ENCODE measurements at places on chromosomes 1 and 21.

DNA sequence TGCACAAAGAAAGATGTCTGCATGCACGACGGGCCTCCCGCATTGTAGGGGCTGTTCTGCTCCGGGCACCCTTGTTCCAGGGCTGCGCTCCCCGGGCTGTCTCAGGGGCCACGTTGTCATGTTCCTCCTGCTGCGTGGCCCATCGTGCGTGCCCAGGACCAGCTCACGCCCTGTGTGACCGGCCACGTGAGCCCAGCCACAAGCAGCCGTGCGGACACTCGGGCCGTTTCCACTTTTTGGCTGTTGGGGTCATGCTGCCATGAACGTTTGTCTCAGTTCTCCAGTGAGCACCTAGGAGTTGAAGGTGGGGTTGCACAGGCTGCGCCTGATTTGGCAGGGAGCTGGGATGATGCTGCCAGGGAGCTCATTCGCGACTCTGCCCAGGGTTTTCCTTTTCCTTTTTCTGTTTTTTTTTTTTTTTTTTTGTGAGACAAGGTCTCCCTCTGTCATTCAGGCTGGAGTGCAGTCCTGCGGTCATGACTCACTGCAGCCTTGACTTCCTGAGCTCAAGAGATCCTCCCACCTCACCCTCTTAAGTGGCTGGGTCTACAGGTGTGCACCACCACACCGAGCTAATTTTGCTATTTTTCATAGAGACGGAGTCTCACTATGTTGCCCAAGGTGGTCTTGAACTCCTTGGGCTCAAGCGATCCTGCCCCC lies 17.4 kb downstream of the PDXK start:
- DNase-seq: no peak

GRCh38 chr1:7389906-7390603 lies 381.0 kb upstream of the VAMP3 start:
- no peak for DNase-seq

- DNase-seq: no peak
Observed at GRCh38 chr1:30915491-30916230, 7.1 kb upstream of the SDC3 start.

DNA sequence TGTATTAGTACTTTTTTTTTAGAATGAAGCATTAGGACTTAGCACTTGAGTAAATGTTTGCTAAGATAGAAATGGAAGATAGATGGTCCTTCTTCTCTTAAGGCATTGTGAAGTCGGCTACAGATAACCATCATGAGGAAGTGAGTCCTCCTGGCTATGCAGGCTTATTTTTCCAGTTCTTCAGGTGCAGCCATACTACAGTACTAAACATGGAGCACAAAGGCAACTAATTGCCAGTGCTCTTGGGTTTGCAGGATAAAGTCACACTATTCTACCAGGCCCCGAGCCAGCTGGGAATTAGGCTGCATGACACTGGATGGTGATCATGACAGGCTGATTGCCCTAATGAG lies 197.3 kb upstream of the SGIP1 start:
- no peak for DNase-seq

DNA sequence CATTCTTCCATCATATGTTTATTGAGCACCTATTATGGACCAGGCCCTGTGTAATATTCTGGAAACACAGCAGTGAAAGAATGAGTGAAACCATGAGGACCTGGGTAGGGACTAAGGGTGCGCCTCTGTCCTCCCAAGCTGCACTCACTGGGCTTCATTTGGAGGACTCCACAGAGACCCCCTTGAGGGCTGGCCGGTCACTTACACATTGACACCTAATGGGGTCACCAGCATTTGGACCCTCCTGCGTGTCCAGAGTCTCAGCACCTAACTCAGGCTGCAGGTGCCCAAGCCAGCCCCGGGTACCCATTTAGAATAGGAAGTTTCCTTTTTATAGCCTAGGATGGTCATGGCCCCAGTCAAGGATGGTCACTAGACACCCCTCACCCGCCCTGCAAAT lies 2.8 kb upstream of the FNDC5 start:
- DNase-seq: no peak

GRCh38 chr1:119116725-119117124 lies 23.7 kb downstream of the WARS2 start:
- no peak for DNase-seq

- no peak for DNase-seq
Observed at GRCh38 chr1:57353654-57354053, 70.2 kb downstream of the DAB1 start.

DNA sequence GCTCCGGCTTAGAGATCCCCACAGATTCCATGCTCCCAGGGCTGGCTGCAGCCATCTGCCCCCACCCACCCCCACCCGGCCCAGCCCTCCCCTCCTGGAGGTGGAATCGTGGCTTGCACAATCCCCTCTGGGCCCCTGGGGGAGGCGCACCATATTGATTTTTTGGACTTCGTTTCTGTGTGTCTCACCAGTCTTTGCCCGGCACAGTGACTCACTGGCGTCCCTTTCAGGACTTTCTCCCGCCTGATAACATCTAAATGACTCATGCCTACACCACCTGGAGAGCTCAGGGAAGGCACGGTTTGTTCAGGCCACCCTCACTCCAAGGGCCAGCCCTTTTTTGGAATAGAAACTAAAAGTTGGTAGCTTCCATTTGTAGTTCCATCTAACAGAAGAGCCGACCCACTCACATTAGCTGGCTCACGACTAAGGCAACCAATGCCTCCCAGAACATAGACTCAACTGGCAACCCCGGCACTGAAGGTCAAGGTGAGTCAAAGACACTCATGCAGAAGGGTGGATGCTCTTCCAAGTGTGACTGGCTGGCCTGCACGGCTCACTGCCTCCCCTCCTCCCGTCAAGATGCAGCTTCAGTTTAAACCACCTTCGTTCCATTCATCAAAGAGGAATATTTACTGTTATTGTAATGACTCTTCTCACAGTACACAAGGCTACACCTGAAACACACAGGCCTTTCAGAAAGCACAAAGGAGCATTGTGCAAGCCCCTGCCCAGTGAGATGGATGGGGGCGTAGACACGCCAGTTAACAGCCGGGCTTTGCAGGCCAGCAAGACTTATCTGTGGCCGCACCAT lies 18.1 kb upstream of the ETS2 start:
- DNase-seq: no peak

DNA sequence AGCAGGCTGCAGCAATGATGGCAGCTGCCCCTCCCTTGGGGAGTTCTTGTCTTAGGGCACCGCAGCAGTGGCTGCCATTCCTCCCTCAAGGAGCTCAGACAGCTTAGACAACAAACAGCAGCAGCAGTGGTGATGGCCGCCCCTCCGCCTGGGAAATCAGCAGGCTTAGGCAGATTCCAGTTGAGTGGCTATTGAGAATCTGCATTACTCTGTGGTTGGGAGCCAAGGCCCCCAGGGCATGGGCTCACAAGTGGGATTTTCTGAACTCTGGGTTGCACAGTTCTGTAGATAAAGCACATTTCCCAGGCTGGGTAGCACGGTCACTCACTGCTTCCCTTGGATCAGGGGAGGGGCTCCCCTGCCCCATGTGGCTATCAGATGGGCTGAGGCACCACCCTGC lies 1280.7 kb upstream of the TMPRSS15 start:
- DNase-seq: no peak

DNA sequence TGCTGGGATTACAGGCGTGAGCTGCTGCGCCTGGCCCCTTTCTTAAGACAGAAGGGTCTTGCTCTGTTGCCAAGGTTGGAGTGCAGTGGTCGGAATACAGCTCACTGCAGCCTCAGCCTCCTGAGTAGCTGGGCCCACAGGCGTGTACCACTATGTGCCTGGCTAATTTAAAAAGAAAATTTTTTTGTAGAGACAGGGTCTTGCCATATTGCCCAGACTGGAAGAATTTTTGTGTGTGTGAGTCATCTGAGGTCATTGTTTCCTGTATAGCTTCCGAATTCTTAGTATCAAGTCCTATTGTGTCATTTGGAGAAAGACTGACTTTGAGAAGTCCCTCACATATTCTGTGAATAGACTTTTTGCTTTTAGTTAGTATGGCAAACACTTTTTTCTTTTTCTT lies 4.7 kb downstream of the SZRD1 start:
- peak; percentile 9 for DNase-seq

GRCh38 chr1:180816132-180816531 lies 96.6 kb upstream of the KIAA1614 start:
- DNase-seq: no peak

DNA sequence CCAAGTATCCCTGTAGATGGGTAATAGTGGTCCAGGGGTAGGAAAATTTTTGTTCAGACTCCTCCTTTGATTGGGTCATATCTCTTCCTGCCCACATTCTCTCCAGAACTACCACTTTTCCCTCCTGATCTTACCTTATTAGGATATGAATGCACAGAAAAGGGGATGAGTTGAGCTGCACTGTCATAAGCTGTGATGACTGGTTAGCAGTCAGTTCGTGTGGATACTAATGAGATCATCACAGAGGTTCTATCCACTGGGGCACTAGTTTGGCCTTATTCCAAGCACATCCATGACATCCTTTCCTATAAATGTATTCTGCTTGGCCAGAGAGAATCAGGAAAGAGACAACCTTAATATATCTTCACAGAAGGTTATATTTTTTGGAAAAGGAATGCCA lies 22.1 kb upstream of the TBX15 start:
- DNase-seq: no peak

GRCh38 chr1:112298558-112298957 lies 97.5 kb upstream of the CTTNBP2NL start:
- DNase-seq: no peak

GRCh38 chr1:240134113-240134512 lies 42.4 kb downstream of the FMN2 start:
- no peak for DNase-seq

GRCh38 chr1:91640877-91641526 lies 140.4 kb downstream of the CDC7 start:
- DNase-seq: no peak

GRCh38 chr21:30234643-30235042 lies 18.7 kb upstream of the CLDN8 start:
- no peak for DNase-seq

Data from activated T-cell treated with anti-CD3 and anti-CD28 coated beads for 4 hours (primary cell).